Activated CD4-positive, alpha-beta T cell treated with anti-CD3 and anti-CD28 coated beads, Interleukin-2, amount 50 U/mL, for 4 hours (primary cell): ENCODE measurements at places on chromosomes 13 and 19.

DNA sequence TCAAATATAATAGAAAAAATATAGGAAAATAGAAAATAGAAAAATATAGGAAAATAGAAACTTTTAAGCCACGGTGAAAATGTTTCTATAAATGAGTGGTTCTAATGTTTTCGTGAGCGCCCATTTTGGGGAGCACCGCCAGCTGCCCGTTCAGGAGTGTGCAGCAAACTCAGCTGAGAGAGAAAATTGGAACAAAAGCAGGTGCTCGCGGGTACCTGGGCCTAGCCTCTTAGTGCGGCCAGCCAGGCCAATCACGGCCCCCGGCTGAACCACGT, 204 bp upstream of the PDX1 start:
- DNase-seq: no peak

DNA sequence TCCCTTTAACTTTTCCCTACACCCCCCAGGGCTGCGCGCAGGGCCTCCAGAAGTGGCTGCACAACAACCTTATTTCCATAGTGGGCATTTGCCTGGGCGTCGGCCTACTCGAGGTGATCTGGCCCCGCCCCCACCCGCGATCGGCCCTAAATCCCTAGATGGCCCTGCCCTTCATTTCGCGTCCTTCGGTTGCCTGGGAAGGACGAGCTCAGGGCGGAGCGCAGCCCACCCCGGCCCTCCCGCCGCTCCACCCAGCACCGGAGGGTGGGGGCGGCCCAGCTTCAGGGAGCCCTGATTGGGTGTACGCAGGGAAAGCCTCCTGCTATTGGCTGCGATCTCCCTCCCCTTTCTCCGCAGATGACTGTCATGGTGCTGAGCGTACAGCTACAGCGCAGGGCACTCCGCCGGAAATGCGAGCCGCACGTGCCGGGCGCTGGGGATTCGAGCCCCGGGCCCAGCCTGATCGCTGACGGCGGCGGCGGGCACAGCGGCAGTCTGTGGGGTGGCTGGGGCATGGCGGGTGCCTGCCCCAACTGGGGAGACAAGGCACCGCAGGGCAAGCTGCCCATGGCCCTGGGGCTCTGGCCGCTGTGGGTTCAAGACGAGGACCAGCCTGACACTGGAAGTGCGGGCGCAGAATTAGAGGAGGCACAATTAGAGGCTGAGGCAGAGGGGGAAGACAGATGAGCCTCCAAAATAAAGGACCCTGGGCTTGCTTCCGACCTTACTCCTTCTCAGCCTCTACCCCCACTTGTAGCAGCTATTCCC, 4.3 kb downstream of the CD37 start:
- DNase-seq: no peak

- no peak for DNase-seq
Observed at GRCh38 chr19:14603990-14604387, 21.1 kb downstream of the CLEC17A start.

DNA sequence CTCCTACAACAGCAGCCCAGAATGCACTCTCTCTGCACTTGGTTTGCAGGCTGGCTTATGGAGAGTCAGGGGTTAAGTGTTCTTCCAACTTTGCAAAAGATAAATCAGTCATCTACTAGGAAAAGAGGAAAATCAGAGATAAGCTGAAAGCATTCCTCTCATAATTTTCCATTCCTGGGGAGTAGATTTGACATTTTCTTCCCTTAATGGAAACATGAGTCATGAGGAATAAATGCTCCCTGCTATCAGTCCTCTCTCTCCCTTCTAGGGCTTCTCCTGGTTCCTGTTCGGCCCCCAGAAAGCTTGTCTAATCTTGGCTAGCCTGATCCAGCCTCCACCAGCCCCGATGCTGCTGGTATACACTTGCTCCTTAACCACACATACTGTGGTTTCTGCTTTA, 28.4 kb upstream of the ENOX1 start:
- no peak for DNase-seq

DNA sequence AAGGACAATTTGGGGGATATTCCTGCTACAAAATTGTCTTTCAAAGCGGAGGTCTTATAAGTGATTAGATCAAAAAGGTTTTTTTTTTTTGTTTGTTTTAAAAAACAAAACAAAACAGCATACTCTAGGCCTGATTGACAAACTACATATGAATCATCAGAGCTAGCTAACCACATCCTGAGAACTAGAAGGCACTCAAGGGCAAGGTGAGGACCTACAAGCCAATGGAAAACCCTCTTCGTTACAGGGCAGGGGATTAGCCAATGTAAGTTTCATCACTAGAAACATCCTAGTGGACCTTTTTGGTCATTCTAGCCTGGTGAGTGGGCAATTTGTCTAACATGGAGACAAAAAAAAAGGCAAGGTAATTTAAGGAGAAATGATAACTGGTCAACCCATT, 428.6 kb downstream of the RFC3 start:
- DNase-seq: no peak

GRCh38 chr13:75803164-75803611, 167.1 kb downstream of the LMO7 start:
- DNase-seq: no peak

DNA sequence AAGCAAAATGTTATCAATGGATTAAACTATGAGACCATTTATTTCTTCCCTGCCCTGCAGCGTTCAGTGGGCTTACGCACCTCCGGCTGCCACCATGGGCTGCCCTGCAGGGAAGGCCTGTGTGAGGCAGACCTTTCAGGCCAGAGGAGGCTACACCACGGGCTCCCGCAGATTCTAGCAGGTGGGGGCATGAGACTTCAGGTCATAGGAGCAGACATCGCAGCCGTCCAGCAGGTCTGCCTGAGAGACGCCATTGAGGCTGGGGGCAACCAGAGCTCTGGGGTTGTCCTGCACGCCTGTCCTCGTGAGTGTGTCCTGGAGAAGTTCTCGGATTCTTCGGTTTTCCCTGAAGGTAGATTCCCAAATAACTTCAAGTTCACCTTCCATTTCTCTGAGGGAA, 9.4 kb upstream of the SLC7A9 start:
- no peak for DNase-seq

- no peak for DNase-seq
Observed at GRCh38 chr13:48097793-48098192, 2.9 kb upstream of the MED4 start.

DNA sequence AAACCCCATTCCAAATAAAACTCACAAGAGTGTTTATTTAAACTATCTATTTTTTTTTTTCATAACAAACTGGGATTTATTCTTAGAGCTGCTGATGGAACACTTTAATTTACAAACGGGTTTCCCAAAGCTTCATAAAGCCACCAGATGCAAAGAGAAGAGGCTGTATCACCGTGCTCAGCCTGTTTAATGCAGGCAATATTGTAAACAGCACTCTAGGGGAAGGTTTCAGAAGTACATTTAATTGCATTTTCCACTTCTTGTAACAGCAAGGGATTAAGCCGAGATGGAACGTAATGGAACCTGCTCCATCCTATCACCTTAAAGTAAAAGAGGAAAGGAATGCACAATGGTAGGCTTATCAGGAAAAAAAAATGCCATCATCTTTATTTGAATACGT, 550.6 kb upstream of the ARGLU1 start:
- DNase-seq: no peak

DNA sequence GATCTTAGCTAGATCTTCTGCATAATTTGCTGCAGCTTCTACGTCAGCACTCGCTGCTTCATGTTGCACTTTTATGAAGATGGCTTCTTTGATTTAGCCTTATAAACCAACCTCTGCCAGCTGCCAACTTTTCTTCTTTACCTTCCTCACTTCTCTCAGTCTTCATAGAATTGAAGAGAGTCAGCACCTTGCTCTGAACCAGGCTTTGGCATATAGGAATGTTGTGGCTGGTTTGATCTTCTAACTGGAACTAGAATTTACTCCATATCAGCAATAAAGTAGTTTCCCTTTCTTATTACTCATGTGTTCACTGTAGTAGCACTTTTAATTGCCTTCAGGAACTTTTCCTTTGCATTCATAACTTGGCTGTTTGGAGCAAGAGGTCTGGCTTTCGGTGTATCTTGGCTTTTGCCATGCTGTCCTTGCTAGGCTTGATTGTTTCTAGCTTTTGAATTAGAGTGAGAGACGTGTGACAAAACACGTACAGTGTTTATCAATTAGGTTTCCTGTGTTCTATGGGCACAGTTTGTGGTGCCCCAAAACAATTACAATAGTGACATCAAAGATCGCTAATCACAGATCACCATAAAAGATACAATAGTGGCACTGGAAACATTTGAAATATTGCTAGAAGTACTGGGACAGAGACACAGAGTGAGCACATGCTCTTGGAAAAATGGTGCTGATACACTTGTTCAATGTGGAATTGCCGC, 50.7 kb downstream of the NDFIP2 start:
- DNase-seq: no peak

- DNase-seq: no peak
Observed at GRCh38 chr13:79668201-79668752, 187.3 kb downstream of the NDFIP2 start.

DNA sequence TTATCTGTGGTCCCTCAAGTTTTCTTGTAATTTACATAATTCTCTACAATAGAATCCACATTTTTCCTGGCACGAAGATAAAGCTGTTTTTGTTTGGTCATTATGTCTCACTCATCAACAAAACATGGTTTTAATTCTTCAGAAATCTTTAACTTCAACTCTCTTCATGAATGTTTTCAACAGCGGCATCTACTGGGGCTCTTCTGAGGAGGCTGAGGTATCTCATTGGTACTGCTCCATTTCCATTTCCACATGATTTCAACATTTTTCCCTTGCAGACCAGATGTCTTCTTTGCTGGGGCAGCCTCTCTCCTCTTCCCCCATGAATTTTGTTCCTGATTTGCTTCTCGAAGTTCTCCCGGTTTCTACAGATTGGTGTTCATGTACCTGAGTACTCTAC, 5.8 kb upstream of the KBTBD7 start:
- no peak for DNase-seq

- no peak for DNase-seq
Observed at GRCh38 chr19:7363225-7363624, 14.5 kb downstream of the ARHGEF18 start.

- no peak for DNase-seq
Observed at GRCh38 chr19:46251416-46251815, 21.9 kb downstream of the IGFL1 start.

DNA sequence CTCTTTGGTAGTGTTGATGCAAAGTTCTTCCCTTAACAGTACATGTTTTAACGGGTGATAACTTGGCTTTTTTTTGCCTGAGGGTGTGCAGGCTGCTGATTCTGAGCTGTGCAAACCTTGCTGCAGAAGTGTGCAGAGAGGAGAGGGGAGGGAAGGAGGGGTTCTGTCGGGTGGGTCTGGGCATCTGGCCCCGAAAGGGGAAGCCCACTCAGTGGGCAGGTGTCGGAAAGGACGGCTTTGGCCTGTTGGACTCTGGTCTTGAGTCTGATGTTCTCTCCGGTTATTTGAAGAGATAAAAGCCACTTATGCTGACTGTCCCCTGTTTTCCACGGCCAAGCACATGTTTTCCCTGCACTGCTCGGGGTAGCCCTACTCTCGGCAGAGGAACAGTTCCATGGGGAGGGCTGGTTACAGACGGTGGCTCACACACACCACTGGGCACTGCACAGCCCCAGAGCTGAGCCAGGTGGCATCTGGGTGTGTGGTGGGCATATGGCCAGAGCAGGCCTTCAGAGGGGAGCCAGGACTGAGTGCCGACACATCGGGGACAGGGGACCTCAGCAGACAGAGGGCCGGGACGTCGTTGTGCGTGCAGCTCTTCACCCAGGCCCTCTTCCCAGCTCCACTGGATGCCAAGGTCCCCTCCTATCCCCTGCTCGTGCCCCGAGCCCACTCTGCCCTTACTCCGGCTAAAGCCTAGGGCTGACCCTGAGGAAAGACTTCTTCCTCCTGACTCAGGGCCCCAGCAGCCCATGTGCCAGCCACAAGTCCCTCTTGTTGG, 93.2 kb downstream of the TEX29 start:
- no peak for DNase-seq

- no peak for DNase-seq
Observed at GRCh38 chr19:5102520-5102919, 133.6 kb downstream of the KDM4B start.

GRCh38 chr19:8242211-8242821, 33.1 kb downstream of the CERS4 start:
- DNase-seq: no peak

GRCh38 chr19:46605356-46605821, 4.3 kb downstream of the CALM3 start:
- DNase-seq: no peak

DNA sequence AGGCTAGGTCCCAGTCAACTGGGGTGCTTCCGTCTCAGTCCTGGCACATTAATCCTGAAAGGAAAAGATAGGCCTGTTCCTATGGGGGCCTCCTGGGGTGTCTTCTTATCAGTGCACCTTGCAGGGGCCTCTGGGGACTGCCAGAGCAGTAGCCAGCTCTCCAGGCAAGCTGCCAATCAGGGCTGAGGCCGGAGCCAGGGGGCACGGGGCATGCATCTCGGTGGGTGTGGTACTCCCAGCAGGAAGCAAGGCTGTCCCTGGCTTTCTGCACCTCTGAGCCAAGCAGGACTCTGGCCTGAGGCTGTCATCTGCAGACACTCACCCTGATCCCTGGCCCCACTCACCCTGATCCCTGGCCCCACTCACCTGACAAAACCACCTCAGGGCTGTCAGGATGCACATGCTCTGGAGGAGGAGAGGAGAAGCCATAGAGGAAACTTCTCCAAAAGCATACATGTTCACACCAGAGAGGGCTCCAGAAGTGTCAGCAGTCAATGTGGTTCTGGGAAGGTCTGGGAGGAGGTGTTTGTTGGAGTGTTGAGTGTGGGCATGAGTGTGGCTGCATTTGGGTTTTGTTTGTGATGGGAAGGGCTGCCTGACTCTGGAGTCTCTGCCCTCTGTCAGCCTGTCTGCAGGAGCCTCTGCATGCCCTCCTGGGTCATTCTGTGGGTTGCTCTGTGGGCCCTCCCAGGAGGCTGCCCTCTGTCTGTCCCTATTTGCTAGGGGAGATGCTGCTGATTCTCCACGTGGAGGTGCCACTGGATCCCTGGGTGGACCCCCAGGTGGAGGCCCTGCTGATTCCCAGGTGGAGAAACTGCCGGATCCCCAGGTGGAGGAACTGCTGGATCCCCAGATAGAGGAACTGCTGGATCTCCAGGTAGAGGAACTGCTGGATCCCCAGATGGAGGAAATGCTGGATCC, 22.7 kb upstream of the KCTD15 start:
- DNase-seq: no peak

DNA sequence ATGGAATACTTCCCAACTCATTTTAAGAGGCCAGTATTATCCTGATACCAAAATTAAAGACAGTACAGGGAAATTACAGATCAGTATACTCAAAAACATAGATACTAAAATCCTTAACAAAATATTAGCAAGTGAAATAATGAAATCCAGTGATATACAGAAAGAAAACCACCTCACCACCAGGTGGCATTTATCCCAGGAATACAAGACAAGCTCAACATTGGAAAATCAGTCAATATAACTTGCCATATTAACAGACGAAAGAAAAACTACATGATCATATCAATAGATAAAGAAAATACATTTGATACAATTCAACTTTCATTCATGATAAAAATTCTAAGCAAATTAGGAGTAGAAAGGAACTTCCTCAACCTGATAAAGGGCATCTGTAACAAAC, 6.7 kb upstream of the GNA15 start:
- no peak for DNase-seq

DNA sequence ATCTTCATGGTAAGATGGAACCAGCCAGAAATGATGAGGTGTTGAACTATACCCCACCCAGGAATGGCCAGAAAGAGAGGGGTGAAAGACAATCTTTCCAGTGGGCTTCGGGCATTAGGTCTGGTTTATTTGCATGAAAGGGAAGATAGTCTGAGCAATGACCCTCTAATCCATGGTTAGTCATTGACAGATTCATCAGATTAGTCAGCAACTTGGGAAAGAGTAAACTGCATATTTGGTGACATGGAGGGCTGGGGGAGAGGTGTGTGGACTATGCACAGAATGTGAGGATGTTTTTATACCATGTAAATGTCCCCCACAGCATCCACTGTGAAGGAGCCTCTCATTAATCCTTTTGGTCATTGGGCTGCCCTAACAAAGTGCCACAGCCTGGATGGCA, 30.1 kb upstream of the USP12 start:
- DNase-seq: no peak
